Fibroblast of skin of left quadriceps (primary cell): ENCODE measurements at places on chromosomes 5 and 9.

DNA sequence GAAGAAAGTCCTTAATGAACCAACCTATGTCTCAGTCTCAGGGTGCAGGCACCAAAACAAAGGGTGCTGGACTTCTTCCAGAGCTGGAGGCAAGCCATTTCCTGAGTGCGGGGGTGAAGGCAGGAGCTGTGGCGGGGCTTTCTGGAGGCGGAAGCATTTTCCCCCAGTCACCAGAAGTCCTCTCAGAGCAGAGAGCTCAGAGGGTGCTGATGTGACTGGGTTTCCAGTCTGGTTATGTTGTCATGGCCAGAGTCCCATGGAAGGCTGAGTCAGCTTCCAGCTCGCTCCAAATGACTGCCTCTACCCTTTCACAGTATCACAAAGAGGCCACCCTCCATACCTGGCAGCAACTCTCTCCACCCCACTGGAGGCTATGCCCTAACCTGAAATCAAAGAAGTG lies 86.0 kb downstream of the TRPC7 start:
- DNase-seq, result no peak

DNA sequence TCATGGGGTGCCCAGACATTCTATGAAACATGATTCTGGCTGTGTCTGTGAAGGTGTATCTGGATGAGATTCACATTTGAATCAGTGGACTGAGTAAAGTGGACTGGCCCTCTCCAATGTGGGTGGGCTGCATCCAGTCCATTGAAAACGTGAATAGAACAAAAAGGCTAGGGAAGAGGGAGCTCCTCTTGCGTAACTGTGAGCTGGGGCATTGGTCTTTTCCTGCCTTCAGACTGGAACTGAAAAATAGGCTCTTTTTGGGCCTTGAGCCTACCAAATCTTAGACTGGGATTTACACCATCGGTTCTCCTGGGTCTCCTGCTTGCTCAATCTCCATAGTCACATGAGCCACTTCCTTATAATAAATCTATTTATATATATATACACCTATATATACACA lies 170.1 kb downstream of the SPOCK1 start:
- no peak for DNase-seq

DNA sequence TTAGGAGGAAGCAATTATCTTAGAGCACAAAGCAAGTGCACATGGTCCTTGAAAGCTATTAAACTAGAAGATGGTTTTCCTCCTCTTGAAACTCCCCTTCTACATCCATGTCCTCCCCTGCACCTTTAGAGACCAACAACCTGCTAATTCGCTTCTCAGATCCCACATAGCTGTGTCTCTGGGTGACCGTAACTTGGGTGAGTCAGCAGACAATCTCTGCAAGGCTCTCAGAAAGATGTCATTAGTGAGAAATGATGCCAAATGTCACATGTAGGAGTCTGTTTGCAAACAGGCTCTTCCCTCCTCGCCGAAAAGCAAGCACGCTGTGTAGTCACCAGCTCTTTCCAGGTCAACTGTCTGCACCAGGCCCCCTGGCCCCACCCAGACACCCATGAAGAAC lies 291.8 kb downstream of the SLIT3 start:
- DNase-seq, result no peak

GRCh38 chr5:177421062-177421798 lies 5.2 kb upstream of the GRK6 start:
- DNase-seq, result no peak

DNA sequence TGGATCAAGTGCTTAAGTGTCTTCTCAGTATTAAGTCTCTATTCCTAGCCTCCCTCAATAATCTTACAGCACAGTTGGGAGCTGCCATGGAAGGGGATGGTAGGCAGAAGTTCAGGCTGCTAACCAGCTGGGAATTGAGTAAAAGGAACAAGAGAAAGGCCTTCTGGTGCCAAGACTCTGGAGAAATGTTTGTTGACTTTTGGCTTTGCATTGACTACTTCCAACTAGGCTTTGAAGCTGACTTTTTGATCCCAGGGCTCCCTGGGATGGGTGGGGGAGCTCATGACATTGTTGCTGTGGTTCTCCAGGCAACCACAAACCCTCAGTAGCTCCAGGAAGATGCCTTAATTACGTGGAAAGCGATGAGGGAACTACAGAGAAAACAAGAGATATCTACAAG lies 85.2 kb upstream of the HTR4 start:
- no peak for DNase-seq

GRCh38 chr9:109134167-109134578 lies 14.4 kb upstream of the TMEM245 start:
- DNase-seq, result no peak

DNA sequence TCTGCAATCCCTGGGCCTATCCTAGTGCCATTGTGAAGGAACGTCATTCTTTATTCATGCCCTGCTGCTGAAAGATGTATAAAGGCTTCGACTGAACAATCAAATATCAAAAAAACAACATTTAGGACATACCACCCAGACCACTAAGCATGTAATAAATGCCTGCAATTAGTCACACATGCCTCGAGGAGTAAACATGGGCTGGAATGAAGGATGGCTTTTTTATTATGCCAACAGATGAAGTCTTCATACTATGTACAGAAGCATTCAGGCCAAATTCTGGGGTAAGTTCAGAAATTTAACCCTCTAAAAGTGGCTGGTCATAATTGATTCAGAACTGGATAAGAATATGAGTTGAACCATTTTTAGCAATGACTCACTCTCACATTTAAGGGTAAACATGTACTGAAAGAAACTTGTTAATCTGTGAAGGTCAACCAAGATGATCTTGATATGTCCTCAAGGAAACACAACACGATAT lies 38.1 kb downstream of the FAM240B start:
- peak; percentile 25 for DNase-seq

DNA sequence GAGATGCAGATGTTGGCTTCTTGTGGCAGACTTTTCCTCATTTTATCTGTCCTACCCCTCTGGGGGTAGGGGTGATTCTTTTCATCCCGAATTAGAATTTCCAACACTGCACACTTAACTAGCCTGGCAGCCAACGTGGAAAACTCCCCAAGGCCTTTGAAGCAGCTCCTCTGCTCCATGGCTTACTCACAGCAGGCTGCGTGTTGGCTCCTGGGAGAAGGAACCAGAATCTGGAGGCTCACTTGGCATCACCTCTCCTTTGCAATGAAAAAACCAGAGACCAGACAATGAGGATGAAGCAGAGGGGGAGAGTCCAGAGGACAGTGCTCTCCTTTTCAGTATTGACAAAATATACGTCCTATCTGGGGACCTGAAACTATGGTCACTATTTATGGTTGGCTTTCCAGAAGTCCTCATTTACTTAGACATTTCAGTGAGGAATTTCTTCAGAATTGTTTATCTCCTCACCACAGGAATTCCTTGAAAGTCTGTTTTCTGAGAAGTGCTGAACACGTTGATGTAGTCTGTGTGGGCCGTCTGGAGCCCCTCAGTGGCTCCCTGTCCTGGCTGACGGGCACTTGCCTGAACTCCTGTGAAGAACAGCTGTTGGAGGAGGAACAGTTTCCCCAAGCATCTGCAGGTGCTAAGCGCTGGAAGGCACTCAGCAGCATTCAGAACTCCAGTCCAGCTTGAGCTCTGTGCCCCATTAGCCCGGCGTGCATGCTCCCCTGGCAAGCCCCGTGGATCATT lies 231.3 kb downstream of the RFK start:
- peak; percentile 51 for DNase-seq

- DNase-seq, result no peak
Measured at GRCh38 chr5:177496070-177496726, 1.2 kb downstream of the PDLIM7 start.

- no peak for DNase-seq
Measured at GRCh38 chr9:136138566-136138965, 19.9 kb upstream of the TMEM250 start.

GRCh38 chr9:21506626-21507482 lies 24.7 kb upstream of the IFNE start:
- peak; percentile 95 for DNase-seq

- DNase-seq, result no peak
Measured at GRCh38 chr5:15640116-15640515, 140.1 kb downstream of the FBXL7 start.

- DNase-seq, result no peak
Measured at GRCh38 chr5:107593009-107593408, 77.7 kb downstream of the EFNA5 start.

DNA sequence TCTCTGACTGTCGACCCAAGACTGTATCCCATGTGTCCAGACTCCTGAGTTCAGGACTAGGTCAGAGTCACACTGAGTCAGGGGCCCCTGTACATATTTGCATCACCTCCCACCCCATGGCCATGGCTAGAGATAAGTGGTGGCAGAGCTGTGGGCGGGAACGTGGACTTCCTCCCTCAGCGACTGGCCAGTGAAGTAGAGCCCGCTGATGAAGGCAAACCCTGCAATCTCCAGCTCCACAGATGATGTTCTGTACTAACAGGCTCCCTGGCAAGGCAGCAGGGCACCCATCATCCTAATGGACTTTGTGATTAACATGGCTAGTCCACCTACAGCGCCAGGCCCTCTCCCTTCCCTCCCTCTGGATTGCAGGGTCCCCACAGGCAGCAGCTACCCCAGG lies 110.5 kb upstream of the LRRTM2 start:
- no peak for DNase-seq

DNA sequence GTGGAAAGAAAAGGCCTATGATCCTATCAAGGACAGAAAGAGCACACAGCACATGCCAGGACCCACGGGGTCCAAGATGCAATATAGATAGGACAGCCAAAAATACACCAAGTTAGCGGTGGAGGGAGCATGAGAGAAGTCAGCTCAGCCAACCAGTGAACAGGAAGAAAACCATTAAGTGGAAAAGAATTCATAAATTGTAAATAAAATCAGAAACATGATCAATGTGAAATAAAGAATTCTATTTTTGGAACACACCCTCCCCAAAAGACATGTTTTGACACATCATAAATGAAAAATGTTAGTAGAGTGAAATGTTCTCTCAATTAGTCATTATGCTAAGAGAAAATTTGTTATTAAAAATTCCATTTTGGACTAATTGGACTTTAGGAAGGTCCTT lies 35.6 kb downstream of the ATPSCKMT start:
- DNase-seq, result peak; percentile 10

DNA sequence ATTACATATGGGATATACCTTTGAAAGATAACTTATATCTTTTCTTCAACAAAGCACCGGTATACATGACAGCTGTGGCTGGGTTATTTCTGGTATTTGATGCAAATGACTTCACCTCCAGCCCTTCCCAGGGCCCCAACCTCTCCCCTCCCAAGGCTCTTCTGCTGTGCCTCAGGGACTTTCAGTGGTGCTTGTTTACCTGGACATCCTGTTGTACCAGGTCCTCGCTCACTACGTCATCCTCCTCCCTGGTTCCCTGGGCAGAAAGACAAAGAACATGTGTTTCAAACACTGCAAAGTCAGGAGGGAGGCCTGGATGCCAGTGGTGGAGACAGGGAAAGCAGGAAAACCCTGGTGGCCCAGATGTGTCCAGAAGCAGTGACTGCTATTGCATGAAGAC lies 23.4 kb downstream of the ANXA6 start:
- no peak for DNase-seq

DNA sequence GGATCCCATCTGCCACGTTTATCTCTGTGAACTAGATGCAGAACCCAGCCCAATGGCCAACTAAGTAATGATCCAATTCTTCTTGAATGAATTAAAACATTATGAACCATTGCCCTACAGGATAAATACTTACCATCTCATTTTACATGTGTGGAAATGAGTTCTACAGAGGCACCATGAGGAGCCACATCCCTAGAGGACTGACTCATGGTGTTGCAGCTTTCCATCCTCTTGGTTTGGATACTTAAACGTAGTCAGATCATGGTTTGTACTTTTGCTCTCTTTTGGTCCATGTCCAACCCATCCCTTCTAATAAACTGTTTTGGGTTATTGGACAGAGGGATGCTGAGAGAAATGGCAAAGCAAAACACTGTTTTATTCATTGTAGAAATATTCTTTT lies 484.8 kb downstream of the EBF1 start:
- peak; percentile 45 for DNase-seq

- no peak for DNase-seq
Measured at GRCh38 chr9:588981-589380, 252.5 kb upstream of the DMRT1 start.

DNA sequence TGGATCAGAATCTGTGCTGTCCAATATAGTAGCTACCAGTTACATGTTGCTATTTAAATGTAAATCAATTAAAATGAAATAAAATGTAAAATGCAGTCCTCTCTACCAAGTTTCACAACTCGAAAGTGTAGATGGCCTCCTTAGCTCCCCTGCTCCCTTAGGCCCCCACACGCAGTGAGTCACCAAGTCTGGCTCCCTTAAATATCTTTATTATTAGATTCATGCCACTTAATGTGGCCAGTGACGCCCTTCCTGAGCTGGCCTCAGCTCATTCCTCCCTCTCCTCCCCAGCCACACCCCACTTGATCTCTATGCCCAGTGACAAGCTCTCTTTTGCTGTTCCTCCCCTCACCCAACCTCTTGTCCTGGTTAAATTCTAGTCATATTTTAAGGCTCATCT lies 88.4 kb upstream of the DNAH5 start:
- DNase-seq, result no peak

DNA sequence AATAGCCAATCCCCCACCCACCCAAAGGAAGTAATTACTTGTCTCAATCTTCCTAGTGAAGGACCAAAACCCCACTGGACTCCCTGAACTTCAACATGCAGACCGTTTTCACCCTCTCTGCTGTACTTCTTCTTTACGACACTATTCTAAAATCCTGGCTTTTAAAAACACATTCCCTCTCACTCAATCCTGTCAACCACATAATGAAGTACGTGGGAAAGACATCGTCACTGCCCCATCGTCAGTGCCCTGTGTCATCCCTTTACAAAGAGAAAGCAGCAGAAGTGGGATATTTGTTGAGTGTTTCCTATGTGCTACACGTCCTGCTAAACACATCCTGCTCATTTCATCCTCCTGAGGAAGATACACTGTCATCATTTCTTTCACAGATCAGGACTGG lies 54.2 kb downstream of the MAPKAP1 start:
- no peak for DNase-seq

GRCh38 chr5:132547269-132547668 lies 3.9 kb upstream of the IL5 start:
- no peak for DNase-seq

DNA sequence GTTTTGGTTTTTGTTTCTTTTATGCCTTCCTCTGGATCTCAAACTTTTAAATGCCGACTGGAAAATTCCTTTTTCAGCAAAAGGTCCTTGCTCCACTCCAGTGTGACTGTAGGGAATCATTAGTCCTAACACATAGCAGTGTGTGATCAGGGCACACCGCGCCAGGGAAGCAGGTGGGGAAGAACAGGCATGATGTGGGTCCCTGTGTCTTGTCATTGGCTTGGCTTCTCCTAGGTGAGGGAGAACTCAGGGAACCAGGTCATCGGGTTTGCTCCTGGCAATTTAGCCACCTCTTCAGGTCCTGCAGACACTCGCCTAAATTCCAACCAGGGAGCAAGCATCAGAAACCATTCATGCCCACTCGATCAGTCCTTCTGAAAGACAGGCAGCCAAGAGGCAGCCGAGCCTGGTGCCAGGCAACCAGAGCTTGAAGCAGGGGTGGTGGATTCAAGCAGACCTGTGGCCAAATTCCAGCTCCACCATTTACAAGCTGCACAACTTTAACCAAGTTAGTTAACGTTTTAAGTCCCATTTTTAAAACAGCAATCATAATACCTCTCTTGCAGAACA lies 514.2 kb downstream of the BNC2 start:
- no peak for DNase-seq
